ENCODE measurements at places on chromosomes 2 and 18. TPM values are rescaled to one million over a fixed set of nuclear protein-coding genes. Genes with fewer than 3 reads are reported as not detected.

DNA sequence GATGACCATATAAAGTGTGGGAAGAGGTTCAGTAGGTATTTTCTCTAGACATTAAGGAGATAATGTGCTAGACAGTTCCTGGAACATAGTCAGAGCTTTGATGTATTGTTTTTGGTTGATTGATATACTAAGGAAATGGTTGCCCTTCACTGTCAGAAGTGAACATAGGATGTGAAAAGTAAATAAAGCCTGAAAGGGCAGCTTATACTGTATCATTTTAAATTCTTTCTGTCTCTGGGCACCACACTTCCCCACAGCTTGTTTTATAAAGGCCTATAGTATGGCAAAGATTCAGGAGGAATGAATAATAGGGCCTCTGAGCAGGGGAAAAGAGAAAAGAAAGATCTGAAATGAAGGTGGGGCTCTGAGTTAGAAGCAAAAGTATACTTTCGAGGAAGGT lies 72.7 kb upstream of the ITPRID2 start:
- DNase-seq, result no peak

DNA sequence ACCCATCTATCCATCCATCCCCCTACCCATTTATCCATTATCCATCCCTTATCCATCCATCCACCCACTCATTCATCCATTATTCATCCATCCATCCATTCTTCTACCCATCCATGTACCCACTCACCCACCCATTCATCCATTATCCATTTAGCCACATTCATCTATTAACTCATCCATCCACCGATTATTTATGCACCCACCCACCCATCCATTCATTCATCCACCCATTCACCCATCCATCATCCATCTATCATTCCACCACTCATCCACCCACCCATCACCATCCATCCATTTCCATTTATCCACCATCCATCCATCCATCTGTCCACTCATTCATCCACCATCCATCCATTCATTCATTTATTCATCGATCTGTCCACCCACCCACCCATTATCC lies 137.4 kb upstream of the CTDP1 start:
- DNase-seq, result no peak

DNA sequence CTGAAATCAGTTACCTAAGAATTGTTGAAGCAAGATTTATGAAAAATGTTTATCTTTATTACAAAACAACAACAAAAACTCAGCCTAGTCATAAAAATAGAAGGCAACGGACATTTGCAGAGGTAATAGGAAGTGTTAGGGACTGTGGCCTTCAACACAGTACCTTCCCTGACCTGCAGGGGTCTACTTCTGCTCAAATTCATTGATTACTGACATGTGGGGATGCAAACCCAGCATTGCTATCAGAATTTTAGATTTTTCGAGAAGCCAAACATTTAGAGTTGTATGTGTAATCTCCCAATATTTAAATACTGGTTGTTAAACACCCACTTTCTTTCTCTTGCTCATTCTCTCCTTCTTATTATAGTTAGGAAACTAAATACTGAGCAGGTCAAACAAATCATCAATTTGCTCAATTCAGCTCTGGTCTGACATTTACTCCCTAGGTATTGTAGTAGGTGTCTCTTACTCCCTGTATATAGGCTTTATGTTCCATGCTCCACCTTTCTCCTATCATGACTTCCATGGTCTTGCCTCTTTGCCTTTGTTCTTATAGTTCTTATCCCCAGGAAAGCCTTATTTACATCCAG lies 198.5 kb downstream of the UBE2E3 start:
- no peak for DNase-seq

- no peak for DNase-seq
These were observed 59.0 kb downstream of the MOGAT1 start for GRCh38 chr2:222730366-222730999.

GRCh38 chr18:56787390-56787789 lies 136.2 kb downstream of the WDR7 start:
- no peak for DNase-seq

DNA sequence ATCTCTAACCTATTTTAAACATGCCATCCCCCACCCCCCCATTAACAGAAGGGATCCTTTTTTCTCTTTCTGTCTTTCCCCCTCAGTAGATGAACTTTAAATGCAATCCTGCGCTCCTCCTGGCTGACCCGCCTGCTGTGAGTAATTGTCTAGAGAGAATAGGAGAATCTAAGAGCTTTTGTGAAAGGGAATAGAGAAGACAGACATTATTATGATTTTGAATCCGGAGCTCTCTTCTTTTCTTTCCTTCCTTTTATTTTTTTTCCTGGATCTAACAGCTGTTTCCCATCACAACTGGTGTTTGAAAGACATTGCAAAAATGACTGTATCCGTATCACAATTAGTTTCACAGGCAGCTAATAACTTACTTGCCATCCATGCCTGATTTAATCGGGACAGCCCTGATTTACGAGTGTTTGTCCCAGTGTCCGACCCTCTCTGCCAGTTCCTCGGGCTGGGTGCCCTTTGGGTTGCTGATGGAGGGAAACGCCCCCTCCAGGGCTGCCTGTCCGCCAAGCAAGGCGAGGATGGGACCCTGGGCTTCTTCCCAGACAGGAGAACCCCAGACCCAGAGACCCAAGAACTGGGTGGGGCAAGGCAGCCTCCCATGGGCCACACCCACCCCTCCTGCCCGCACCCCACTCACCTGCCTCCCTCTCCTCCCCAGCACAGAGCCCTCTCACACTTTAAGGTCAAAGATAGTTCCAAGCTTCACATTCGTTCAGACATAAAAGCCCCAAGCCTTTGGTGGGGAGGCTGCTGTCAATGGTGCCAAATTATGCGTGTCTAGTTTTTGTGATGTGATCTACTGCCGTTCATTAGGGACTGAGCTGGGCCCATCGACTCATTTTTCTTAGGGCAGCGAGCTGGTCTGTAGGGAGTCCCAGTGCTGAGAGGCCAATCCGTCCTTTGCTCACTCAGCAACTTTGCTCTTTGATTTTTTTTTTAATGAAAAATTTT lies 231.7 kb downstream of the ZNF516 start:
- no peak for DNase-seq

The HADHB gene
- 110 TPM for total RNA-seq

- DNase-seq, result no peak
These were observed 185.4 kb downstream of the TFCP2L1 start for GRCh38 chr2:121099329-121100290.

- DNase-seq, result no peak
These were observed 156.0 kb downstream of the PXDN start for GRCh38 chr2:1588051-1588977.

- DNase-seq, result no peak
These were observed 211.4 kb upstream of the SMIM21 start for GRCh38 chr18:75638776-75639471.

The GAL3ST2 gene
- not detected for total RNA-seq

DNA sequence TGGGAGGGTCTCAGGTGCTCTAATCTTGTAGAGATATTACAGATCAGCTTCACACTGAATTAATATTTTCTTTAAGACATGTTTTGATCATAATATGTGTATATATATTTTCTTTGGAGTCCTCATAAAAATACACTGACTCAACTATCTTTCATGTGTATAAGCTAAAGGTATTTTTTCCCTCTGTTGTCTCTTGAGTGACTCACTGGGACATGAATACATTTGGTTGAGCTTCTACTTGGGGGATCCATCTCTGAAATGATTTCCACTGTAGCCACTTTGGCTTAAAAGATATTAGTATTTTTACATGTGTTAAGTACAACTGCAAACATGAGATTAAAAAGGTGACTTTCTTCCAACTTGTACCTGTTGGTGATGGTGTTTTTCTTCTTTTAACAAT lies 140.8 kb downstream of the TTN start:
- DNase-seq, result no peak

DNA sequence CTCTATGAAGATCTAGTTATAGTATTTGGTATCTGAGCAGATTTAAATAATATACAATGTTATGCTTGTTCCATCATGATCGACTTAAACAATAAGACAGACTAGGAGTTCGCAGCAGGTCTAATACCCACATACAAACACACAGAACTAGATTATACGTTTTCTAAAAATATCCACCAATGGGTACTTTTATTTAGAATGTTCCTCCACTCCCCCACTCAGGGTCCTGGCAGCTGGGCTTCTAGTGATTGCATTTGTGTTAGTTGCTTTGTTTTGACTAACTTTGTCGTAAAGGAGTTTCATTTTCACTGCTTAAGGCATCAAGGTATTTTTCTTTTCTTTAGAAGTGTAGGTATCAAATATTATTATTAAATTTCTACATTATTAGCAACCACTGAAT lies 91.4 kb downstream of the RPRM start:
- DNase-seq, result no peak
